Activated naive CD4-positive, alpha-beta T cell treated with anti-CD3 and anti-CD28 coated beads, Interleukin-2, amount 50 U/mL, for 72 hours (primary cell): ENCODE measurements at places on chromosomes 3 and 15.

DNA sequence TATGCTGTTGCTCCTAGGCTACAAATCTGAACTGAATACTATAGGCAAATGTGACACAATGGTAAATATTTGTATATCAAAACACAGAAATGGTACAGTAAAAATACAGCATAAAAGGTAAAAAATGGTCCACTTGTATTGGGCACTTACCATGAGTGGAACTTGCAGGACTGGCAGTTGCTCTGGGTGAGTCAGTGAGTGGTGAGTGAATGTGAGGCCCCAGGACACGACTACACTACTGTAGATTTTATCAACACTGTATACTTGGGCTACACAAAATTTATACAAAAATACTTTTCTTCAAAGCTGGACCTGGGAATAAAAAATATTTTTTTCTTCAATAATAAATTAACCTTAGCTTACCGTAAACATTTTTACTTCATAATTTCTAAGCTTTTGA lies 41.6 kb upstream of the DUT start:
- no peak for DNase-seq

- no peak for DNase-seq
Measured at GRCh38 chr3:134864636-134865035, 69.6 kb downstream of the EPHB1 start.

- DNase-seq, result no peak
Measured at GRCh38 chr3:139283301-139283700, 60.5 kb upstream of the MRPS22 start.

- DNase-seq, result peak; percentile 51
Measured at GRCh38 chr15:100001405-100001804, 268.2 kb upstream of the LYSMD4 start.

GRCh38 chr3:144119633-144120032 lies 148.0 kb downstream of the DIPK2A start:
- DNase-seq, result no peak

- no peak for DNase-seq
Measured at GRCh38 chr3:98728672-98729071, 34.5 kb upstream of the ST3GAL6 start.

- DNase-seq, result no peak
Measured at GRCh38 chr3:65037861-65038260, 350.1 kb upstream of the ADAMTS9 start.

DNA sequence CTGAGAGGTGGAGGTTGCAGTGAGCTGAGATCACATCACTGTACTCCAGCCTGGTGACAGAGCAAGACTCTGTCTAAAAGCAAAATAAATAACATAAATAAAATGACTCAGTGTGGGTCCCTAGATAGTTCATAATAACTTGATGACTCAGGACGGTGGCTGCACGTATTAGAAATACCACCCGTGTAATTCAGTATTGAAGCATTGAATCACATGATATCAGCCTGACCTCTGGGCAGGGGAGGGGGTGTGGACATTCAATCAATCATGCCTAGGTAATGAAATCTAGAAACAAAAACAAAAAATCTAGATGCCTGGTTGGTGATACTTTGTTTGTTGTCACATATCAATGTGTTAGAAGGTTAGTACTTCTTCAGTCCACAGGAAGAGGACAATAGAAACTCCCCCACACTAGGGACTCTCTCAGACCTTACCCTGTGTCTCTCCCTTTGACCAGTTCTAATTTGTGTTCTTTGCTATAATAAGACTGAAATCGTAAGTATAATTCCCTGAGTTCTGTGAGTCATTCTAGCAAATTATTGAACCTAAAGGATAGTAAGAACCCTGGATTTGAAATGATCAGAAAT lies 177.3 kb downstream of the GAP43 start:
- no peak for DNase-seq

GRCh38 chr15:85047271-85047948 lies 65.8 kb downstream of the PDE8A start:
- DNase-seq, result no peak

GRCh38 chr3:14231998-14232501 lies 53.4 kb downstream of the LSM3 start:
- no peak for DNase-seq

DNA sequence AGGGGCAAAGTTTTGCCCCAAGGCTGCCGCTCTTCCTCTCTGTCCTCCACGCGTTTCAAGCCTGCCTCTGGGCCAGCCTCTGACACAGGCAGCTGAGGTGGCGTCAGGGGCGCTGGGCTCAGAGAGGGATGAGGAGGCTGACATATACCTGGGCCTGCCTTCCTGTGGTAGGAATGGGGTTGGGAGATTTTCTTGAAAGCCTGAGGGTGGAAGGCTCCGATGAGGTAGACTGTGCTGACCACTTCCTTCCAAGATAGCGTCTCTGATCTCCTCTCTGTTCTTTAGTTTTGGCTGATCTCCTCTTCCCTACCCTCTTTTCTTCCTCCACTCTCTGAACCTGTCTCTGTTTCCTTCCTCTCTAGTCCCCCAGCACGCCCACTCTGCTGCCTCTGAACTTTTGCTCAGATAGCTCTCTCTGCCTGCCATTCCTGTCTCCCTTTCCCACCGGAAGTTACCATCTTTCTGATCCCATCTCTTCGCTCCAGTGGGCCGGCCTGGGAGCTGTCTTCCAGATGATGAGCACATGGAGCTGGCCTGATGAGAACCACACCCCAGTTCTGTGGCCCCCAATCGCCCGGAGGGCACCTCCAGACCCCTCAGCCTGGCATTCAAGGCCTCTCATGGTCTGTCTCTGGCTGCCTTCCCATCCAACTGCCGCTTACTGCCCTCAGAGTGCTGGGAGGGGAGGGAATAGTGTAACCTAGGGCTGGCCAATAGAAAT lies 32.5 kb upstream of the LCTL start:
- no peak for DNase-seq

GRCh38 chr15:42121682-42122081 lies 27.3 kb upstream of the PLA2G4D start:
- no peak for DNase-seq

DNA sequence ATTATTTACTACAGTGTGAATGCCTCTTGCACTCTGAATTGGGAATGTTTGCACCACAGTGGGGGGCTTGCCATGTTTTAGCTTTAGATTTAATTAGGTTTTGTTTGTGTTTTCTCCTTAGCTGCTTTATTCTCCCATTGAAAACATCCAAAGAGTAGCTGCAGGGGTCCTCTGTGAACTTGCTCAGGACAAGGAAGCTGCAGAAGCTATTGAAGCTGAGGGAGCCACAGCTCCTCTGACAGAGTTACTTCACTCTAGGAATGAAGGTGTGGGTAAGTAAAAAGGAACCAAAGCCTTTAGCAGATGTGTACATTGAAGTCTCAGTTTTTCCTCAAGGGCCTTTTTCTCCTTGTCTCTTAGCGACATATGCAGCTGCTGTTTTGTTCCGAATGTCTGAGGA lies 36.9 kb downstream of the CTNNB1 start:
- DNase-seq, result no peak

DNA sequence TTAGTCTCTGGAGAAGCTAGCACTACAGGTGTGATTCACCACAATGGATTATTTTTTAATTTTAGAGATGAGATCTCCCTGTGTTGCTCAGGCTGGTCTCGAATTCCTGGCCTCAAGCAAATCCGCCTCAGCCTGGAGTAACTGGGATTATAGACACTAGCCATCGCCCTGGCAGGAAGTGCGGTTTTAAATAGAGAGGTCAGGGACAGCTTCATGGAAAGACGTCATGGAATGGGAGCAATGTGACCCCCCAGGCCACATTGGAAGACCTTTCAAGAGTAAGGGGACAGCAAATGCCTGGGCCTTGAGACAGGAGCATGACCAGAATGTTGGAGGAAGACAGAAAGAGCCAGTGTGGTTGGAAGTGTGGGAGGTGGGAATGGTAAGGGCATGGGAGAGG lies 2.2 kb upstream of the ISG20 start:
- no peak for DNase-seq

DNA sequence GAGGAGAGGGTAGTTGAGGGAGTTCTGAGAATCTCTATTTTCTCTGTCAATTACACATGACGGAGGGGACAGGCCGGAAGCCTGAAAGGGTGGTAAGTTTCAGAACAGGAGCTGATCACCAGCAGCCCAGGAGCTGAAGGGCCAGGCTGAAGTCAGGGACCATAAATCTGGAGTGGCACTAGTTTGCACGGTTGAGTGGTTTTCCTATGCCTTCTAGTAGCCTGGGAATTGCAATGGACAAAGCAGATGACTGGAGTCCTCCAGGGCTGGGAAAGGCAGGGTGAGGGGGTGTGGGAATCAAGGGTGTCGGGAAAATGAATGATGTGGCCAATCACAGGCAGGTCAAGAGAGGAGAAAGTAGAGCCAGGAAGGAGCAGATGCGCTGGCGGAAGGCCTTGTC lies 72.5 kb downstream of the MAGEF1 start:
- DNase-seq, result no peak

DNA sequence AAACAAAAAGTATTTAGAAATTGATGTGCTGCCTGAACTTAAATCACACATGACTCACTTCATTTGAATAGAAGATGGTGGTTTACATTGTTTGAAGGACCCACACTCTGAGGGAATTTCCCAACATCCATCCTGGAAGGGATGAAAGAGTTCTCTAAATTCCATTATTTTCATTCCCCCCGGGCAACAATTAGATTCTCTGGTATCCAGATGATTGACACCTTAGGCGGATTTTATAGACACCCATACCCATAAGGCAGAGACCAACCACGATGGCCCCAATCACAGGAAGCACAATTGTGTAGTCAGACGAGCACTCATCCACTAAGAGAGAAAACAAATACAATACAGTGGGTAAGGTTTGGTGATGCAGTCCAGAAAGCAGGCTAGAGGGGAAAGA lies 24.6 kb upstream of the MCCC1 start:
- no peak for DNase-seq
